Osteocyte (in vitro differentiated cells): ENCODE measurements at places on chromosomes 2 and 18.

DNA sequence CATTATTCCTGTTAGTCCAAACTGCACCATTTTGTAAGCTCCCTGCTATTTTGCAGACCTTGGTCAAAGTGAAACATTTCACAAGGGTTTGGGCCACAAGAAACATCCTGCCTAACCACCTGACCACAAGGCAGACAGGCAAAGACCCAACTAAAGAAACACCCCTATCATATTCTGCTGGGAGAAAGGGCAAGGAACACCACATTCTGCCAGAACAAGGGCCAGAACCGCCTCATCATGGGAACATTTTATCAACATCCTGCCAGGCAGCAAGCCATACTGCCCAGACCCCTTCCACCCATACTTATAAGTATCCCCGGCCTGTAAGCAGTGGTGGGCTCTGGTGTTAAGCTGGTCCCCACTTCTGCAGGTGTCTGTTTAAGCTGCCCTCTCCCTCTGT, 12.0 kb upstream of the RAB31 start:
- peak; percentile 48 for DNase-seq

DNA sequence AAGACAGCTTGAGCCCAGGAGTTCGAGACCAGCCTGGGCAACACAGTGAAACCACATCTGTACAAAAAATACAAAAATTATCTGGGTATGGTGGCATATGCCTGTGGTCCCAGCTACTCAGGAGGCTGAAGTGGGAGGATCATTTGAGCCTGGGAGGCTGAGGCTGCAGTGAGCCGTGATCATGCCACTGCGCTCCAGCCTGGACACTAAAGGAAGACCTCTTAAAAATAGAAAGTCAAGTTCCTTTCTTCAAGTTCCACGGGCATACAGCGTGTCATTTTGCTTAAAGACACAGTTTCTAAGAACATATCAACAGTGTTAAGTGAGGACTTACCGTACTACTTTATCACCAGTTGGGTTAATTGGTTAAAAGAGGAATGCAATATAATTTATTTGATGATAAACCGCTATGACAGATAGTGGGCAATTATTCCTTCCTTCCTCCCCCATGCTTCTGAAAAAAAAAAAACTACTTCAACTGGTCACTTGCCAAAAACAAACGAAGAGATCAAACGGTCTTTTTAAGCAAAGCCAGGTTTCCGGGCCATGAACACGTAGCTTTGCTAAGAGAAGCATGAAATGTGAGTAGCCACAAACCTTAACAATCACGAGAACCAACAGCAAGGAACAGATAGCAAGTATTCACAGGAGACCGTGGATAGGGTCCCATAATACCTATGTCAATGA, 21.4 kb downstream of the AP1S3 start:
- DNase-seq, result no peak

DNA sequence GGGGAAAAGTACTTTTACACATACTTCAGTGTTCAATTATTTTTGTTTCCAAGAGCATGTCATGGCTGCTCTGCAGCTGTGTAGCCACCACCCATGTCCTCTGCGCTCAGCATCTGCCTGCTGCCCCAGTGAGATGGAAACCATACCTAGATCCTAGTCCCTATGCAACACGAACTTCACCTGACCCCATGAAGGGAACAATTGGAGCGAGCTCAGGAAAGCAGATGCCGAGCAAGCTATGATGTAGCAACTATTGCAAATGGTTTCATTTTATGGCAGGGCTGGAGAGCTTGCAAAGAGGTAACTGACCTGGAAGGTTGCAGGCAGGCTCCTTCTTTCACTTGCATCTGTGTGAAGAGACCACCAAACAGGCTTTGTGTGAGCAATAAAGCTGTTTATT, 1.3 kb upstream of the CCDC141 start:
- DNase-seq, result no peak

DNA sequence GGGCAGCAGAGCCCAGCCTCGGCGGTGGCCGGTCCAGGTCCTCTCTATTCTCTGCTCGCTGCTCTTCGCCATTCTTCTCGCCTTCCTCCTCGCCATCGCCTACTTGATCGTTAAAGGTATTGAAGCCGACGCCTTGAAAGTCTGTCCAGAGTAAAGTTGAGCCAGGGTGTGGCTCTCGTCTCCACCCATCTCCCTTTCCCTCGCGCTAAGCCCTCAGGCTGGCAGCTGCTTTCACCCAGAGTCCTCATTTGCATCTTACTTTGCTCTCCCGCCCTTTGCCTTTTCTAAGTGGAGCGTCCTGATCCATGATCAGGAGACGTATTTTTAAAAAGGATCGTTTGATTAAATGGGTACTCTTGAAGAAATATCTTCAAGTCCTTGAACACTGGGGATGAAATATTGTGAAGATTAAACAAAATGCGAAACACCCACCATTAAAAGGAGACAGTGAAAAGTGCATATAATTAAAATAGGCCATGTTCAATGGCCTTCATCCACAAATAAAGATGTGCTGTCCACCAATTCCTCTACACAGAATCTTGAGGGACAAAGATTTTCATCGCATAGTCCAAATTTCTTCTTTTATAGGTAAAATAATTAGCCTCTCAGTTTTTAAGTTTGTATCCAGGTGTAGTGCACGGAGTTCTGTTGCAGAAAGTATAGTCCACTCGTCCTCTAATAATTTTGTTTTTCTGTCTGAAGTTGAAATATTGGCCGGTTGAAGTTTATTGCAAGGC, 657 bp downstream of the ARL6IP6 start:
- DNase-seq, result no peak

- no peak for DNase-seq
Measured at GRCh38 chr2:226661789-226662545, 137.7 kb downstream of the IRS1 start.

- DNase-seq, result no peak
Measured at GRCh38 chr18:23306822-23307221, 146.3 kb upstream of the RIOK3 start.

GRCh38 chr2:8413589-8414135, 268.2 kb upstream of the ID2 start:
- no peak for DNase-seq

- DNase-seq, result no peak
Measured at GRCh38 chr2:48269117-48269822, 260.7 kb upstream of the STON1 start.

DNA sequence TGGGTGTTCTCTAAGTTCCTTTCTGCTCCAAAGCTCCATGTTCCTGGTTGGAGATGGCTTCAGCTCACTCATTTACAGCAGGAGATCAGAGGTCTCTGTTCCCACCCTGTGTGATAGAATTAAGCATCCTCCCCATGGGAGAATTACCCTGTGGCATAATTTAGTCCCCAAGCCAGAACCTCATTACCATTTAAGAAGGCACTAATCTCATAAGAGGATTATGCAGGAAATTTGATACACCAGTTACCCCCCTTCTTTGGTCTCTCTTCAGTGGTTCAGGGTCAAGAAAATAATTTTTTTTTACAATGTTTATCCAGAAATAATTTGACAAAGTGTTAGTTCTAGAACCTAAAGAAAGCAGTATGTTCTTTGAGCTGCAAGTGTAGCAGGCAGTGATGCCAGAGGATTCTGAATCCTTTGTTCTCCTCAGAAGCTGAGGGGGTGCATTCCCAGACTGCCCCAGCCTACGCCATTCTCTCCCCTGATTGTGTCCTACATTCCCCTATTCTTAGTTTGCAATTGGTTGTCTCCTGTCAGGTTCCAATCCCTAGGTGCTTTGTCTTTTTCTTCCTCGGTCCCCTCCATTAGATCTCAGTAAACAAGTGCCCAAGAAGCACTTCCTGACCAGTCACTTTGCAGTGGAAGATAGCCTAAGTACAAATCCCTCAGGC, 163.6 kb downstream of the PRKCE start:
- DNase-seq, result no peak

GRCh38 chr2:73985308-73986084, 786 bp downstream of the TET3 start:
- DNase-seq, result no peak

DNA sequence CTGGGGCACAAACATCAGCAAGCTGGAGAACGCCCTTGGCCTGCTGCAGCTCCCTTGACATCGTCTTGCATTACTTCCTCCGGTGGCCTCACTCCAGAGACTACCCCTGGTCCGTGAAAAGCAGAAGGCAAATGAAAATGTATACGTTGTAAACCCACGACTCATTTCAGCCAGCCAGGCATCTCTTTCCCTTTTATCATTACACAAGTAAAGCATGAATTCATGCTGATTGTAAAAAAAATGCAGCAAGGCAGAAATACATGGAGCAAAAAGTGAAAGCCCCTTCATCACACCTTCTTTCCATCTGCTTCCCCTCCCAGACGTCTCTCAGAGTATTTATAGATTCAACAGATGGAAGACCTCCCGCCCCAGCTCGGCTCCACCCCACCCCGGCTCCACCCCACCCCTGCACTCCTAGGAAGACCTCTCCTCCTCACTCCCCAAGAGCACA, 41.6 kb upstream of the RALBP1 start:
- peak; percentile 38 for DNase-seq

- no peak for DNase-seq
Measured at GRCh38 chr2:170714381-170715061, 616 bp upstream of the SP5 start.

GRCh38 chr18:67577386-67577785, 60.9 kb upstream of the DSEL start:
- no peak for DNase-seq

DNA sequence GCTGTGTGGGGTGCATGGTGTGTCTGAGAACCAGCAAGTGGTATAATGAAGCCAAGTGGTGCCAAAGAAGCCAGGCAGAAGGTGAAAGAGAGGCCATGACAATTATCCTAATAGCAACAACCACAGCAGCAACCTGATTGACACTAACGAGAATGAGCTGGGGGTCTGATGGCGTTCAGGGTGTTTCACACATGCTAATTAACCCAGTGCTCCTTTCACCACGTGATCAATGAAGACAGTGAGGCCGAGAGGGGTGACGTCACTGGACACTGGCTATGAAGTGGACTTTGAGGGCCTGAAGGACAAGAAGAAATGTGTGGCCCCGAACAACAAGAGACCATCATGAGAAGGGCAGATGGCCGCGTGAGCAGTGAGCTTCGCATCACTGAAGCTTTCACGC, 364.4 kb upstream of the ID2 start:
- DNase-seq, result peak; percentile 48

DNA sequence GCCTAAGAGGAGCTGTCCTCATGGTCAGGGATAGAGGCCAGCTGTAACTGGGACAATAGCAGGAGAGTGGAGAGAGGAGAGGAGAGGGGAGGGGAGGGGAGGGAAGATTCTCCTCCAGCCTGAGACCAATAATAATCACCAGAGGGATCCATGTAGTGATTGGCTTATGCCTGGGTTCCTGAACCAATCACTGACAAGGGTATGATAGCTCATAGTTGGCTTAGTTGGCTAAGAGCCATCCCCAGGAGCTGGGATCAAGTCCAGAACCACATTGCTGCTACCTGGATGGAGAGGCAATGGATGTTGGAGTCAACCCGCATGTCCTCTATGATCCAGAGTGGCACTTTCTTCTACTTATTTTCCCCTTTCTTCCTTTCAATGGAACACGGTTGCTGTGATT, 7.7 kb upstream of the ST8SIA5 start:
- no peak for DNase-seq

- DNase-seq, result no peak
Measured at GRCh38 chr18:22346953-22347605, 70.6 kb downstream of the CTAGE1 start.

DNA sequence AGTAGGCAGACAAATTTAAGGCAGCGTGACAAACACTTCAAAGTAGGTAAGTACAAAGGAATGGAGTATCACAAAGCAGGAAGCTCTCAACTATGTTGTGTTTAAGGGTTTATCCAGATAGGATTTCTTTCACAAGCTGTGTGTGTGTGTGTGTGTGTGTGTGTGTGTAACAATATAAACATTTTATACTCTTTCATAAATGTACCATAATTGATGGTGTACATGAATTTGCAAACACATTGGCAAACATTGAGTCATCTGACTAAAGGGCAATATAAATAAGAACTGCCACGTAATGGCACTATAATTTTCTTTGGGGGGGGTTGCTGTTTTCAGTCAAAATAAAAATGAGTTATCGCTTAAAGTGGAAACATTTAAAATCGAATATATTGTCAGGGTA, 1004.4 kb upstream of the DDX18 start:
- DNase-seq, result no peak

GRCh38 chr2:120546048-120546864, 189.4 kb upstream of the GLI2 start:
- DNase-seq, result no peak

DNA sequence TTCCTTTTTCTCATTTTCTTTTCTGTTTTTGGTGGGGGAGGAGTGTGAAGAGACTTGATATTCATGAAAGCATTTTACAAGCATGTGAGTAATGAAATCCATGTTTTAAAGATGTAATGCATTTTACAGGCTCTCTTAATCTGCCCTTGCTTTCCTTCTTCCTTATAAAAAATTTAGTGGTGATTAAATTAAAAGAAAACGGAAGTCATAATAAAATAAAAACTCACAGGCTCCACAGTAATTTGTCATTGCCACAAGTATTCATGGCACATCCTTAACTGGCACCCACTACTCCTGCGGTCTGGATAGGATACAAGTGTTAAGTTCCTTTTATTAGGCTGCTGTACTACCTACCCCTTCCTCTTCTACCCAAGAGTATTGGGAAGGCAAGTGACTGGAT, 241.2 kb downstream of the SLC4A3 start:
- DNase-seq, result no peak

DNA sequence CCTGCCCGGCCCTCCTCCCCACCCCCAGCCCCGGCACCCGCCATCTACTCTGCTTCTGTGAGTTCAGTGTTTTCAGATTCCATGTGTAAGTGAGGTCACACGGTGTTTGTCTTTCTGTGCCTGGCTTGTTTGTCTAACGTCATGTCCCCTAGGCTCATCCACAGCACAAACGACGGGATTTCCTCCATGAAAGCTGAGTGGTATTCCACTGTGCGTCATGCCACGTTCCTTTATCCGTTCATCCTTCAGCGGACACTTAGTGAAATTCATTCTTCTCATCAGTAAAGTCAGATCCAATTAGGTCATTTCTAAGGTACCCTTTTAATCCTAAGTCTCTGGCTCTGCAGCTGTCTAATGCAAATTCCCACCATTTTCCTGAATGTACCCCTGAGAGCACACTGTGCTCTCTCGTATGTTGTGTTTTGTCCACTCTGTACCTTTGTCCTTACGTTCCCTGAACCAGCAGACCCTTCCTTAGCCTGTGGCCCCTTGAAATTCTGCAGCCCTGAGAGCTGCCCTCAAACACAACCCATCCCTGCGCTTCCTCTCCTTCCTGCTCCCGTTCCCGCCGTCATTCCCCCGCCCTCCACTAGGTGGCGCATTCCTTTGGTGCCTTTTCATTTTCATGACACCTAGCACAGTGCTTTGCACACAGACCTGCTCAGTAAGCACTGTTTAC, 44.1 kb downstream of the TRAPPC12 start:
- peak; percentile 88 for DNase-seq

DNA sequence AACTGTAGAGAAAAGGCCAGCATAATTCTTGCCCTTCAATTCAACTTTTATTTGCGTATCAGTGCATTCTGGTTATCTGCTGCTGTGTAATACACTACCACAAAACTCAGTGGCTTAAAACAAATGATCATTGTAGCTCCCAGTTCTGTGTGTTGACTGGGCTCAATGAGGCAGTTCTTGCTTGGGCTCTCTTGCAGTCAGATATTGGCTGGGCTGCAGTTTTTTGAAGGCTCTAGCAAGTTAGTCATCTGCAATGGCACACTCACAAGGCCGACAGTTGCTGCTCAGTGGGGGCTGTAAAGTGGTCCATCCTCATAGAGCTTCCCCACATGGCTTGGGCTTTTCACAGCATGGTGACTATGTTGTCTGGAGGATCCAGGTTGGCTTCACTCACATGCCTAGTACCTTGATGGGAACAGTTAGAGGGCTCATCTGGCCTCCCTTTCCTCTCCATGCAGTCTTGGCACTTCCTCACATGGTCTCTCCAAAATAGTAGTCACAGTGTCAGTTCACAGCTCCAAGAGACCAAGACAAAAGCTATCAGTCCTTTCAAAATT, 110.6 kb upstream of the TNP1 start:
- no peak for DNase-seq

- no peak for DNase-seq
Measured at GRCh38 chr2:218474527-218474926, 55.6 kb downstream of the VIL1 start.
